ENCODE measurements at places on chromosomes 2 and 18. TPM values are rescaled to one million over a fixed set of nuclear protein-coding genes. Genes with fewer than 3 reads are reported as not detected.

- peaks cover 6% of the 10 kb centered on the region for H3K27me3 ChIP-seq
- H3K4me1 ChIP-seq, result no peaks in the 10 kb centered on the region
- H3K4me3 ChIP-seq, result no peak overlapping the region
- no peak overlapping the region for H3K27ac ChIP-seq
- no peak for DNase-seq
Observed at GRCh38 chr18:75874401-75875089, 447.0 kb upstream of the SMIM21 start.

DNA sequence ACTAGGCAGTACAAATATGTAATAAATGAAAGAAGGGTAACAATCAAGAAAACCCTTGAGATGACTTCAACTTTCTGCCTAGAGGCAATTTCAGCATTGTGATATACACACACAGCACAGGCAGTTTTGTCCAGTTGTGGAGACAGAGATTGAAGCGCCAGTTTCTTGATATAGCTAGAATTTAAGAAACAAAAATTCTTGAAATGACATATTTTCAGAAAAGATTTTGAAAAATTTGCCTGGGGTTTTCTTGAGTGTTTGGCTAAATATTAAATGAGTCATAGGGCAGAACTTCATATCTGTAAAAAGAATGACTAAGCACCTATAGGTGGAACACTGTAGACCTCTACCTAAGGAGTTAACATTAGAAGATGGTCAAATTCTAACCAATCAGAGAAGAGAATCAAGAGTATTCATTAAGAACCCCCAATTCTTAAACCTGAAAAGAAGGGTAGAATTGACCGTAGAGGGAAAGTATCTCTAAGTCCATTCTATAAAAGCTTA lies 1266.8 kb upstream of the TMEFF2 start:
- no peaks in the 10 kb centered on the region for H3K27me3 ChIP-seq
- no peaks in the 10 kb centered on the region for H3K4me1 ChIP-seq
- no peak overlapping the region for H3K27ac ChIP-seq
- no peak overlapping the region for H3K4me3 ChIP-seq

- H3K4me1 ChIP-seq, result no peaks in the 10 kb centered on the region
- no peak for DNase-seq
- H3K36me3 ChIP-seq, result peaks cover 2% of the 10 kb centered on the region
- H3K4me3 ChIP-seq, result no peak overlapping the region
Observed at GRCh38 chr2:20631617-20632307, 19.1 kb downstream of the HS1BP3 start.

UGT1A8 gene
- total RNA-seq, result not detected
